Neuronal stem cell (in vitro differentiated cells): ENCODE measurements at places on chromosomes 12 and 14.

- no peaks in the 10 kb centered on the region for H3K27me3 ChIP-seq
- H3K4me3 ChIP-seq: no peak overlapping the region
- peaks cover 5% of the 10 kb centered on the region for H3K4me1 ChIP-seq
- no peak overlapping the region for H3K27ac ChIP-seq
Observed at GRCh38 chr12:91604897-91605296, 422.3 kb upstream of the DCN start.

DNA sequence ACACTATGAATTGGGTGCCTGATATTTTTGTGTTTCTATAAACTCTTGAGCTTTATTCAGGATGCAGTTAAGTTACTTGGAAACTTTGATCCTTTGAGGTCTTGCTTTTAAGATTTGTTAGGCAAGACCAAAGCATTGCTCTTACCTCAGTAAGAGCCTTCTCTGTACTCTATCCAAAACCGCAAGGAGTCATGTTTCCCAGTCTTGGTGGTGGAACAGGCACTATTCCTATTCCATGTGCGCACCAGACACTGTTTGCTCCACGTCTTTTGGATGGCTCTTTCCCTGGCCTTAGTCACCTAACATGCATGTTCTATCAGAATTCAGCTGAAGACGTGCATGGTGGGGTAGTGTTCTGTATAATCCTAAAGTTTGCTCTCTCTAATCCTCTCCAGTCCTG is 23.5 kb downstream of the CSRP2 start:
- H3K27me3 ChIP-seq: no peaks in the 10 kb centered on the region
- H3K27ac ChIP-seq: no peak overlapping the region
- DNase-seq: no peak
- no peak overlapping the region for H3K4me3 ChIP-seq

- H3K27me3 ChIP-seq: no peaks in the 10 kb centered on the region
- no peak overlapping the region for H3K4me3 ChIP-seq
- peaks cover 4% of the 10 kb centered on the region for H3K4me1 ChIP-seq
- DNase-seq: no peak
- no peaks in the 10 kb centered on the region for H3K36me3 ChIP-seq
Observed at GRCh38 chr14:68741839-68742470, 50.9 kb downstream of the ZFP36L1 start.

DNA sequence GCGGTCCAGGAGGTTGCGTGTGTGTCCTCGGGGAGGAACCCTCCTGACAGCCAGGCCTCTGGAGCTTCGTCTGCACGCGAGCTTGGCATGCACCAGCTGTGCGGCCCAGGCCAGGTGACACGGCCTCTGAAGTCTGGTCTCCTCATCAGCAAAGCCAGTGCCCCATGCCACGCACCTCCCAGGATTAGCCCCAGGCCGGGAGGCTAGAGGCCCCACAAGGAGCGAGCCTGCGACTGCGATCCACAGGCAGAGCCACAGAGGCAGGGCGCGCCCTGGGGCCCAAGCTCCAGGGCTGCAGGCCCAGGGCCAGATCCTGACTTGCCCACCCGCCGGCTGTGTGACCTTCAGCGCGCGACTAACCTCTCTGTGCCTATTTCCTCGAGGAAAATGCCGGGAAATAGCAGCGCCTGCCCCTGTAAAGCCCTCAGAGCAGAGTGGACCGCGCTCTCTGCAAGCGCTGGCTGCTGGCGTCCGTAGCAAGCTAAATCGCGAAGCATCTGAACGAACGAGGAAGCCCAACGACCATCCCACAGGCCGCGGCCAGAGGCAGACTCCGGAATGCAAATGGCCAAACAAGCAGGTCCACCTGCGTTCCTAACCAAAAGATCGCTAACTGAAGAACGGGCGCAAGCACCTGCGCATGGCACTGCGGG is 492 bp upstream of the BTBD6 start:
- no peak overlapping the region for H3K27ac ChIP-seq
- H3K27me3 ChIP-seq: no peaks in the 10 kb centered on the region
- H3K36me3 ChIP-seq: peaks cover 59% of the 10 kb centered on the region
- peaks cover 7% of the 10 kb centered on the region for H3K4me1 ChIP-seq

GRCh38 chr12:60052483-60052882 is 456.7 kb downstream of the SLC16A7 start:
- no peaks in the 10 kb centered on the region for H3K4me1 ChIP-seq
- H3K27ac ChIP-seq: no peak overlapping the region
- no peaks in the 10 kb centered on the region for H3K27me3 ChIP-seq
- no peak for DNase-seq
- H3K4me3 ChIP-seq: no peak overlapping the region
